ENCODE measurements at places on chromosomes 7 and 10.

GRCh38 chr10:71582019-71582418, 137.6 kb downstream of the C10orf105 start:
- no peak for DNase-seq

- no peak for DNase-seq
Observed at GRCh38 chr10:84217746-84218145, 7.6 kb downstream of the LRIT2 start.

DNA sequence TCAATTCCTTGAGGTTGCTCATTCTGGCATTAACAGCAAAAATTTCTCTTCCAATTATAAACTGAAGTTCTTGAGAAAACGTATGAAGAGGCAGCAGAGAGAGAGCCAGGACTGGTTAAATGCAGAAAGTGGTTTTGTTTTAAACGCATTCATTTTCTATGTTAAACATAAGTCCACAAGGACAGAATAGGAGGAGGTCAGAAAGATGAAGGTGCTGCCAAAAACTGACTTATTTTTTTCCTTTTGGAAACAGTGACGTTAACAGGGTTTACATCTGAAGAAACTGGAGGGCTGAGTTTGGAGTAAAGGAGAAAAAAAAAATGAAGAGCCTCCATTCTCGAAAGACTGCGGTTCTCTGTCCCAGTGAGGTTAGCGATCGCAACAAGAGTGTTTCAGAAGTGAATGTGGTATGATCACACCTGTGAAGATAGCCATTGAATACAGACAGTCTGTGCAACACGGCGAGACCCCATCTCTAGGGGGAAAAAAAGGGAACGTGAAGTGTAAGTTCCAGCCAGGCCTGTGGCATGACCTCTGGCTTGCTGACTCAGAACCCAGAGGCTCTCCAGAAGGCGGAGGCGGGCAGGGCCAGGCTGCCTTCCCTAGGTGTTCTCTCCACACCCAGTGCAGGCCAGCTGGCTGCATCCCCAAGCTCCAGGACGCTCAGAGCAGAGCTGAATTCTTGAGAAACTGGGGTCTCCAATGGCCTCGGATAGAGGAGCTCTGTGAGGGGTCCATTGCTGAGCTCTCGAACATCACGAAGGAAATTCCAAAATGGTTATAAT, 84.0 kb downstream of the CHST15 start:
- DNase-seq: no peak

DNA sequence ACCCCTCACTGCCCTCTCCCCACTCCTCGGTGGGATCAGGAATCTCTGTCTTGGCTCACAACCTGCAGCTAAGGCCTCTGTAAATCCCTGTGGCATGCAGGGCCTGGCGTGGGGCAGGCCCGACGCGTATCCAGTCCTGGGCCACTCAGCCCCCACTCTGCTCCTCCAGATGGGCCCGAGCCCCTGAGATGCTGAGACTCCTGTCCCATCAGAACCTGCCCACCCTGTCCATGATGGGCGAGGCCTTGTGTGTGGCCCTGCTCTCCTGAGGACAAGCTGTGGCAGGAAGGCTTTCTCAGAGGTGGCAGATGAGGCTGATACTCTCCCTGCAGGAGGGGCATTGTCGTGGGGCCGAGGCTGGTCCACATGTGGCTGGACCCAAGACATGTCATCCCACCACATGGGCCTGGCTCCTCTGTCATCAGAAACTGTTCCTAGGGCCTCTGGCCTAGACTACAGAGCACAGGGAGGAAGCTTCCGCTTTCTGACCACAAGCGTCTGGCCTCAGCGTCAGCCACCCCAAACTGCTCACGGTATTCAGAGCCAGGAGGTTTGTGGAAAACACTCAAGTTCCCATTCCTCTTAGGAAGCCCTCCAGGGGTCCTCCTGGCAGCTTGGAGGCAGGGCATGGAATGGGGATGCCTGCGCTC, 6.0 kb downstream of the ALOX5 start:
- DNase-seq: no peak

DNA sequence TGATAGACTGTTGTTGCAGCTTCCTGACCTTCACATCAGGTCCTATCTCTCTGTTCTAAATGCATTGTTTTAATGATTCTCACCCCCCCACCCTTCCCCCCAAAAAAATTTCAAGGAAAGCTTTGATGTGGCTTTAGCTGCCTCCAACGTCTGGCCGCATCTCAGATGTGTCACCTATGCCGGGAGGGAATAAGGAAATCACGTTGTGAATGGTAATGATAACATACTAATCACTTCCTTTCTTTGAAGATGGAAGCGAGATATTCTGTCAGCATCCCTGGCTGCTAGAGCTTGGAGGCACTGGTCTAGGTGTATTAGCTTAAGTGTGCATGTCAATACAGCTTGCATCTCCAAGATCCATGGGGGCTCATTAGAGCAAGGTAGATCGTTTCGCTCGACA, 89.6 kb downstream of the VTI1A start:
- DNase-seq: no peak

- no peak for DNase-seq
Observed at GRCh38 chr10:99775850-99776249, 6.6 kb upstream of the ABCC2 start.

DNA sequence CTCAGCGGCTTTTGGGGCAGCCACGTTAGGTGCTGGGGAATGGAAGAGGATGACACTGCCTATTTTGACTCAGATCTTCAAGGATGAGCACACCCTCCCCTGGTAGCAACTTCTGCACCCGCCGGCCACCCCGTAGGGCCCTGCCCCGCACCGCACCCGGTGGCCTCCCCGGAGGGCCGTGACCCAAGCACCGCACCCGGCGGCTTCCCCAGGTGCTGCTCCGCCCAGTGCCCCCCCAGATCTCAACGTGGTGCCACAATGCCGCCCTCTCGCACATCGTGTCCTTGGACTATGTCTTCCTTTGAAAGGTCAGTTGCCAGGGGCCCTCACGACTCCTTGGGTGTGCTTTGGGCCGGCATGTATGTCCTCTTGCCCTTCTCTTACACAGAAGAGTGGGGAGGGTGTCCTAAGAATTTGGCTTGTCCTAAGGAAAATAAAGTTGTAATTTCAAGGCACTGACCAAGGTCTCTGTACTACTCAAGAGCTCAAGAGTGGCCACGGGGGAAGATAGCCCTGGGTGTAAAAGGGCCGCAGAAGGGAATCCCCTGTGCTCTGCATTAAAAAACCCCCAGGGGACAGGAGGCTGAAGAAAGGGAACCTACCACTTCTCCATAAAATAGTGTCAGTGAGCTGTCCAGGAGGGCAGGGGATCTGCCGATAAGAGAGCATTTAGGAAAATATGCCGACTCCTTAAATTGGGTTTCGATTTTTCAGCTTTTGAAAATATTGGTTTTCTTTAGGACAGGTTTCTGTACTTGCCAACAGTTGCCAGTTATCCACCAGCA, 1.6 kb upstream of the LANCL2 start:
- no peak for DNase-seq

DNA sequence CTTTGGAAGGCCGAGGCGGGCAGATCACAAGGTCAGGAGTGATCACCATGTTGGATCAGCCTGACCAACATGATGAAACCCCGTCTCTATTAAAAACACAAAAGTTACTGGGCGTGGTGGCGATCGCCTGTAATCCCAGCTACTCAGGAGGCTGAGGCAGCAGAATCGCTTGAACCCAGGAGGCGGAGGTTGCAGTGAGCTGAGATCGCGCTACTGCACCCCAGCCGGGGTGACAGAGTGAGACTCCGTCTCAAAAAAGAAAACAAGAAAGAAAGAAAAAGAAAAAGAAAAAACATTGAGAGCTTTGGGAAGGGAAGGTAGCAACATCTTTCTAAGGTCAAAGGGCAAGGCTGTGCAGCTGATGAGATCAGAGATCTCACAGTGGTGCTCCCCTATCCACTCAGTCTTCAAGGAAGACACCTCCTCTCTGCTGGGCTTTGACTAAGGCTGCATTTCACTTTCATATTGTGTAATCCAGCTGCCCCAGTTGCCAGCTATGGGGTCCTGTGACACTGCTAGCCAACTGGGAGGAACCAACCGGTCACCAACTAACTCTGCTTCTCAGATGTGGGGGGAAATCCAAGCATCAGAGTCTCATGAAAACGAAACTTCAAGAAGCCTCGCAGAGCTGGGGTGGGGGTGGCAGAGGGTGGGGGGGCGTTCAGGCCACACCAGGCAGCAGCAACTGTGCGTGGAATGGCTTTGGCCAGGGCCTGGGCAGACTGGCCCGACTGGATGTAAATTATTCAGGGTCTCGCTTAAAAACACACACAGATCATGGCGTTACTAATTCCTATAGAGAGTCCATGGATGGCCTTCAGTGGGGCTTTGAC, 1.5 kb downstream of the IL15RA start:
- no peak for DNase-seq

- DNase-seq: no peak
Observed at GRCh38 chr10:43846187-43846680, 197.6 kb upstream of the ZNF32 start.

DNA sequence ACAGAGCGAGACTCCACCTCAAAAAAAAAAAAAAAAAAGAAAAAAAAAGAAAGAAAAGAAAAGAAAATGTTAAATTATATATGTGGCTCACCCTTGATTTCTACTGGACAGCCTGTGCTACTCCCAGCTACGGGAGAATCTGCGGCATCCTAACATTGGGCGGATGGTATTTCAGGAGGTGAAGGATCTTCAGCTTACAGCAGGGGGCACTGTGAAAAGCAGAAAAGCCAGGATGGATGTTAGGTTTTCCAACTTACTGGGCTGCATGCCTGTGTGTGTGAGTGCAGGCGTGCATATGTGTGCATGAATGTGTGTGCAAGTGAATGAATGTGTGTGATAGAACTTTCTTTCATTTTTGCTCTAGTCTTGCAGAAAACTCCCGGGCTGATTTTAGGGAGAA, 1066.5 kb downstream of the TYW1 start:
- DNase-seq: peak; percentile 48

GRCh38 chr10:80464557-80465450, 10.7 kb downstream of the TSPAN14 start:
- DNase-seq: peak; percentile 76

GRCh38 chr10:33198610-33199009, 135.9 kb downstream of the NRP1 start:
- DNase-seq: peak; percentile 1

DNA sequence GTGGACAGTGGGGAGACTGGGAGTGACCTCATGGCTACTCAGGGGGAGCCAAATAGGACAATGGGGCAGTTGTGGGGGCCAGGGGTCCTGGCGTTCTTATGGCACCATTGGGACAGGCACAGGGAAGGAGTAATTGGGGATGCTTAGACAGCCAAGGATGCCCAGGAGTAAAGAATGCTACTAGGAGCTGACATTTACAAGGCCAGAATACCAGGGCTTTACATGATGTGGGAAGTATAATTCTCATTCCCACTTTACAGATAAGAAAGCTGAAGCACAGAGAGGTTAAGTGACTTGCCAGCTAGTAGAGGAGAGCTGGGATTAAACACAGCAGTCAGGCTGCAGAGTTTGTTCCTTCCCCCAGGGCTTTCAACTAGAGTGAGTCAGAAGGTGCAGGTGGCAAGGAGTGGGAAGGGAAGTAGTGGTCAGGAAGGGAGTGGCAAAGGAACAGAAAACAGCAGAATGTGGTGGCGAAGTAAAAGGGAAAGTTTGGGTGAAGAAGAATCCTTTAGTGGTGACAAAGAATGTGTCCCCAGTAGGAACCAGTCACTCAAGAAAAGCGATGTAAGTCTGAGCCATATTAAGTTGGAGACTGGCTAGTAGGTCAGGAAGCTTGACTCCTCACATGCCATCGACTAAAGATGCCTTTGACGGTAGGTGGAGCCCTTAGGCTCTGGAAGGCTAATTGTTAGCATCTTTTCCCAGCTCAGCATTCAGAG, 32.8 kb downstream of the CPVL start:
- peak; percentile 75 for DNase-seq

DNA sequence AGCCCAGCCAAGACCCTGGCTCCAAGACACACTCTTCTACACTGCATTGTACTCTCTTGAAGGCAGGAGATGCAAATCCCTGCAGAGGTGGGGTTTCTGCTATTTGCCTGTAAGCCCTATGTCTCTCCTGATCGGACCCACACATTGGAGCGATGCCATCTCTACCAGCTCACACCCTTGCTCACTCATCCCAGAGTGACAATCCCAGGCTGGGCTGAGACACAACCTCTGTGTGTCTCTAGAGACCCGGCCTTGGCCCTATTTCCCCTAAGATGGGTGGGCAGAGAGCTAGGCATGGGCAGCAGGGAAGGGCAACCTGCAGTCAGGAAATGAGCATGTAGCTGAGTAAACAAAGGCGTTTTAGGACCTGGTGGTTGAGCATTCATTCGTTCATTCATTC, 25.6 kb downstream of the CCDC3 start:
- peak; percentile 37 for DNase-seq

GRCh38 chr10:35153716-35154115, 27.1 kb downstream of the CREM start:
- DNase-seq: no peak

DNA sequence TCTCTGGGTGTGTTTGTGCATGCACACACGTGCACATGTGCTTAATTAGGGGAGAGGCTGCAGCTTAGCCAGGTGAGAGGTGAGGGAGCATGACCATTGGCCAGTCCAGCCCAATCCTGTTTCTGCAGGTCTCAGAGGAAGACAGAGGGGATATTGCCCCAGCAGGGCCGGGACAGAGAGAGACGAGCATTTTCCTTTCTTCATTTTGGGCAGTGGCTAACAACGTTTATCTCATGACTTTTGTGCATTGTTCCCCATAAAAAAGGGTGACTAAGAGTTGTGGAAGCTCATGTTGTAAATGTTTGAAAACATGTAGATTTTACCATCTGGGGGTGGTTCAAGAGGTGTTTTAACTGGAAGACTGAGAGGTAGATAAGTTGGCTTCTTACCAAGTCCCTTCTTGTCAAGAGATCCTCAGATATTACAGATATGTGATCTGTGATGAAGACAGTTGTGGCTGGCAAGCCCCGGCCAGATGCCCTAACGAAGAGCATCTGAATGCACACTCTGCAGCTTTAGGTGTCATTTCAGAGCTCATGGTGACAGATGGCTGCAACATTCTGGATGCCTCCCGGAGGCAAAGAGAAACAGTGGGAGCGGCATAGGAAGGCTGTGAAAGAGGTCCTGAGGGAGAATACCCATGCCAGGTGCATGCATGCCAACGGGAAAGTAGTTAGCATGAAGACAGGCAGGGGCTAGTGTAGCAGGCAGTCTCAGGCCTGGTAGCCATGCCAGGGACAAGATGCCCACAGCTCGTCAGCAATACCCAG, 16.7 kb upstream of the DMBT1 start:
- DNase-seq: peak; percentile 66

DNA sequence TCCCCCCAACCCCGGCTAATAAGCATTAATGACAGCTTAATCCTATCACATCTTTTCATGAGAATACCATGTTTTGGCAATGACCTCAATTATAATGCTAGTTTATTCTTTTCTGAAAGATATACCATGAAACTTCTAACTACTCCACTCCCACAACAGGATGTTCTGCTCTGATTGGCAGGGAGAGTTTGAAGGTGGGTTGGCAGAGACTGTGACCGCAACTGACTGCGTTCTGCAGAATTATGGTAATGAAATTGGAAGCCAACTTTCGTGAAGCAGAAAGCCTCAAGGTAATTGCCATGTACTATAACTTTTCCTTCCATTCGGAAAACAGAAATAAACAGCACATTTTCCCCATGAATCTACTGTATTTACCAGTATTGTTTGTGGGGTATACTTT, 288.2 kb upstream of the SEMA3D start:
- DNase-seq: peak; percentile 51
